Stromal cell of bone marrow (primary cell): ENCODE measurements at places on chromosomes 5 and 9.
A peak's percentile ranks its signal among the peaks of the same experiment; 100 is the strongest.

DNA sequence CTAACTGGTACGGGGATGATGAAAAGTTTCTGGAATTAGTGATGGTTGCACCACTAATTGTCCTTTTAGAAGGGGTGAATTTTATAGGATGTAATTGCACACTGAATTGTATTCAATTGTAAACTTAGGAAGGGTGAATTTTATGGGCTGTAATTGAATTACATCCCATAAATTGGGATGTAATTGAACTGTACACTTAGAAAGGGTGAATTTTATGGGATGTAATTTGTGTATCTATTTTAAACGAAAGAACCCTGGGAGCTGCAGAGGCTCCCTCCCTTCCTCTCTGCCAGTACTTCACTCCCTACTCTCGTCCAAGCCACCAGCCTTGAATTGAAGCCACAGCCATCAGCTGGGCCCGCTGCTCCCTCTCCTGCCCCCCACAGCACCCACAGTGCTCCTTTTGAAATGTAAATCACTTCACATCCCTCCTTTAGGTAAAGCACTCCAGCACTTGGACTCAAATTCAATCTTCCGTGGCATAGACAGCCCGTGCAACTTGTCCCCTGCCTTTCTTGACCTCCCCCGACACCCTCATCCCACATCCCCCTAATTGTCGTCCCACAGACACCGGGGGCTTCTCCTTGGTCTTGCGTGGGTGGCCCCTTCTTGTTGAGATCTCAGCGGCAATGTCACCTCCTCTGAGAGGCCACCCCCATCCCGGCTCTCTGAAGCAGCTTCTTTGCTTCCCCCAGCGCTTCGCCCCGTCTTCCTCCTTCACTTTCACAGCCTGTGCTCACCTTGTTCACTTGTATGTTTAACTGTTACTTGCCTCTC is 84.2 kb upstream of the HRH2 start:
- no peak for DNase-seq

GRCh38 chr5:140145818-140146522 is 20.2 kb downstream of the IGIP start:
- peak; percentile 55 for DNase-seq

- DNase-seq = no peak
These were observed 586.2 kb upstream of the ADAMTS16 start for GRCh38 chr5:4553978-4554377.

GRCh38 chr5:35369965-35370790 is 139.9 kb upstream of the PRLR start:
- DNase-seq = no peak

- no peak for DNase-seq
These were observed 550.4 kb downstream of the EBF1 start for GRCh38 chr5:158549311-158549710.

- DNase-seq = peak; percentile 61
These were observed 52.3 kb downstream of the NTNG2 start for GRCh38 chr9:132214027-132214622.

DNA sequence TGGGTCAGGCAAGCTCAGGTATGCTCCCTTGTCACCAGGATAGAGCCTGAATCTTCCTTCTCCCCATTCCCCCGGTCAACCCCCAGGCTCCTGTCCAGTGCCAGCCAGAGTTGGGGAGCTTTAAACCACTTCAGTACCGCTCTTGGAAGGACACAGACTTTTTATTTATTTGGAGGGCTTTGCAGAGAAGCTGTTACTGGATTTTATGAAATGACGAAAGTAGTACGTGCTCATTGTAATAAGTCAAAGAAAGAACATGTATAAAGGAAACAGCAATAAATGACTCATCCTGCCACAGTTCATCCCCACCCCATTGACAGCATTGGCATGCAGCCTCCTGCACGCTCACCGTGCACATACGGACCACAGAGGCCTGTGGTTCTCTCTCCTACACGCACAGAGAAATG is 230.3 kb downstream of the AUH start:
- peak; percentile 93 for DNase-seq

DNA sequence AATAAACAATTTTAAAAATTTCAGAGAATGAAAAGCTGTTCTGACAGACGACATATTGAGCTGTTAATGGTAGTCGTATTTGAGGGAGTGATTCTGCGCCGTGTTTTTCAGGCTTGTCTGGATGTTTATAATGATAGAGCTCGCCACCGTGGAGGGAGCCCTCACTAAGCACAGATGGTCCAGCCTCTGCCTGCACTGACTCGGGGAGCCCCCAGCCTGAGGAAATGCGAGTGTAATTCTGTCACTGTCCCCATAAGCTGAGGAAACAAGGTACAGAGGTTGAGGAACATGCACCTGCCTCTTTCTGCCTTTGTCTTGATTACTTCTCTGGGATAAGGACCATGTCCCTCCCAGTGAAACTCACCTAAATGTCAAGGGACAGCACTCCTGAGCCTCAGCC is 7.4 kb upstream of the DBH start:
- no peak for DNase-seq

- DNase-seq = no peak
These were observed 32.7 kb downstream of the PSD2 start for GRCh38 chr5:139828207-139828895.

DNA sequence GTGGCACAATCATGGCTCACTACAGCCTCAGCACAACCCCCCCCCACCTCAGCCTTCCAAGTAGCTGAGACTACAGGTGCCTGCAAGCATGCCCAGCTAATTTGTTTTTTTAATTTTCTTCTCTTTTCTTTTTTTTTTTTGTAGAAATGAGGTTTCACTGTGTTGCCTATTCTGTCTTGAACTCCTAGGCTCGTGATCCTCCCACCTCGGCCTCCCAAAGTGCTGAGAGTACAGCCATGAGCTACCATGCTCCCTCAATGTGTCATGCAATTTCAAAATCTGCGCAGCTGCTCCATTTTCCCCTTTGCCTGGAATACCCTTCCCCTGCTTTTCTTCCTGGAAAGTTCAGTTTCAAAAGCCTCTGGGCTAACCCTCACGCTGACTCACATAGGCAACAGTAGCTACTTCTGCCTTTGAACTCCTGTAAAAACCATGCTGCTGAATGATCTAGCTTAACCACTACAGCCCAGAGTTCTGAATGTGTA is 71.0 kb upstream of the IL7R start:
- no peak for DNase-seq

GRCh38 chr9:2231829-2232228 is 216.7 kb downstream of the SMARCA2 start:
- DNase-seq = peak; percentile 89

DNA sequence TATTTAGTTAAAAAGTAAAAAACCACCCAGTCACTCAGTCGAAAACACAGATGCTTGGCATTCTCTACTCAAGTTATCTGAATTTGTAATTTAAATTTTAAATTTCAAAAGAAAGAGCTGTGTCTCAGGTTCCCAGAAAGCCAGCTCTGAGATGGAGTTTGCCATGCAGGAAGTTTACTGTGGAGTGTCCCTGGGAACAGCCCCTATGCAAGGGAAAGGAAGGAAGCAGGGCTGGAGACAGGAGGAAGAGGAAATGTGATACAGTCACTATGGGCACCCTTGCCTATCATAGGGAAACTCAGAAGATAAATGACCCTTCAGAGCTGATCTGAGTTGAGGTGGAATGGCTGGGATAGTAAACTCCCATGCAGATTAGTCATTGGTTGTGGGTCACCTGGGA is 408.8 kb upstream of the ACTBL2 start:
- DNase-seq = no peak
